IPS DF 19.7 (cell line): ENCODE measurements at places on chromosomes 4 and X.

GRCh38 chr4:27684610-27685011 lies 824.0 kb downstream of the STIM2 start:
- no peak for DNase-seq

GRCh38 chrX:125205133-125205917 lies 114.3 kb upstream of the TEX13C start:
- DNase-seq, result peak; percentile 60

DNA sequence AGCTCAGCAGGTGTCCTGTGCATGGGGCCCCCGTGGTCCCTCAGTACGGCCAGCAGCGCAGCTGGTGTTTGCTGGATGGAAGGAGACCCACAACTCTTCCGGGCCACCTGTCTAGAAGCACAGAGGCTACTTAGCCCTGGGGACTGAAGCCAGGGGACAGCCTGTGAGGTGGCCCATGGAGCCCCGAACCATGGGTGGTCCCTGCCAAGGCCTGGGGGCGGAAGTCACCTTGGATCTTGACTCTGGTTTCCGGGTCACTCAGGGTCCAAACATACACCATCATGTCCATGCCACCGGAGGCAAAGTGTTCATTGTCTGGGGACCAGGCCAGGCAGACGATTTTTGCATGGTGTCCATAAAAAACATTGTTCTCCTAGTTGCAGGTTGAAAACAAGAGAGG lies 39.5 kb downstream of the WDR1 start:
- no peak for DNase-seq

GRCh38 chr4:10872833-10873517 lies 188.4 kb upstream of the CLNK start:
- DNase-seq, result no peak

GRCh38 chrX:76893930-76894329 lies 466.4 kb downstream of the MAGEE1 start:
- no peak for DNase-seq

- DNase-seq, result no peak
Observed at GRCh38 chr4:35464964-35465528, 779.3 kb downstream of the ARAP2 start.

- no peak for DNase-seq
Observed at GRCh38 chr4:35461931-35462659, 782.2 kb downstream of the ARAP2 start.

GRCh38 chr4:24303926-24304325 lies 280.4 kb downstream of the DHX15 start:
- DNase-seq, result no peak

GRCh38 chr4:85039526-85039925 lies 73.0 kb upstream of the WDFY3 start:
- DNase-seq, result no peak

GRCh38 chrX:85592980-85593379 lies 213.5 kb upstream of the POF1B start:
- no peak for DNase-seq

- no peak for DNase-seq
Observed at GRCh38 chr4:14908635-14909034, 93.6 kb upstream of the CPEB2 start.

GRCh38 chrX:68720851-68721250 lies 73.4 kb downstream of the STARD8 start:
- no peak for DNase-seq
